ENCODE measurements at places on chromosomes 4 and X. TPM values are rescaled to one million over a fixed set of nuclear protein-coding genes. Genes with fewer than 3 reads are reported as not detected.
A peak's percentile ranks its signal among the peaks of the same experiment; 100 is the strongest.

The CXCR3 gene
- total RNA-seq = 10.4 TPM

GRCh38 chrX:38970845-38971244 is 169.6 kb downstream of the MID1IP1 start:
- H3K27me3 ChIP-seq = no peaks in the 10 kb centered on the region
- no peak overlapping the region for H3K27ac ChIP-seq
- no peaks in the 10 kb centered on the region for H3K4me1 ChIP-seq
- no peaks in the 10 kb centered on the region for H3K36me3 ChIP-seq

The C4orf50 gene
- not detected for total RNA-seq

The SHROOM4 gene
- not detected for total RNA-seq

The GPAT3 gene
- 6.1 TPM for total RNA-seq

The SATL1 gene
- total RNA-seq = not detected

GRCh38 chrX:122055460-122055859 is 1008.0 kb downstream of the GLUD2 start:
- no peaks in the 10 kb centered on the region for H3K27me3 ChIP-seq
- DNase-seq = no peak
- no peaks in the 10 kb centered on the region for H3K36me3 ChIP-seq
- H3K27ac ChIP-seq = no peak overlapping the region
- no peak overlapping the region for H3K4me3 ChIP-seq

DNA sequence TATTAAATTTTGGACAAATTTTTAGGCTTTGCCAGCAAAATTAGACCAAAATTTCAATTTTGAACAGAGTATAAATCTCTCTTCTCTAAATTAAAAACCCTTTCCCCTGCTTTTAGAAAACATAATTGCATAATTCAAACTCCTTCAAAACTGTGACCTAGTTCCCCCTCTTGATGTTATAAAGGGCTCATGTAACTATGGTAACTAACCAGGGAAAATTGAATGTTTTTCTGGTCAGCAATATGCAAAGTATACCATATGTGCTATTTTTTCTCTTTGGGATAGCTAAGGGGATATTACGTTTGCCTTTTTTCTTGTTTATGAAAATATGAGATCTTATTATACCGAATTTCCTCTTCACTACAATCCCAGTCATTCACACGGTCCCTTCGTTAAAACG is 5.1 kb upstream of the ING2 start:
- H3K36me3 ChIP-seq = peaks cover 20% of the 10 kb centered on the region
- H3K4me1 ChIP-seq = peaks cover 36% of the 10 kb centered on the region
- peak overlapping the region; percentile 37 for H3K27ac ChIP-seq
